Activated naive CD8-positive, alpha-beta T cell treated with anti-CD3 and anti-CD28 coated beads, Interleukin-2, amount 10 ng/mL, durations not matched to agents 7 days and 5 days (primary cell): ENCODE measurements at places on chromosomes 16 and 17.

GRCh38 chr16:11099672-11100205 lies 155.4 kb downstream of the CLEC16A start:
- peaks cover 22% of the 10 kb centered on the region for H3K36me3 ChIP-seq
- peak overlapping the region; percentile 40 for H3K4me3 ChIP-seq
- peak overlapping the region; percentile 91 for H3K27ac ChIP-seq

- no peak overlapping the region for H3K27ac ChIP-seq
- peaks cover 51% of the 10 kb centered on the region for H3K4me1 ChIP-seq
- H3K36me3 ChIP-seq = peaks cover 2% of the 10 kb centered on the region
- DNase-seq = no peak
- H3K27me3 ChIP-seq = no peaks in the 10 kb centered on the region
- H3K4me3 ChIP-seq = no peak overlapping the region
Observed at GRCh38 chr16:48619979-48620378, 10.0 kb upstream of the N4BP1 start.

GRCh38 chr17:72602517-72603419 lies 481.9 kb downstream of the SOX9 start:
- H3K4me3 ChIP-seq = no peak overlapping the region
- no peak overlapping the region for H3K27ac ChIP-seq
- peaks cover 30% of the 10 kb centered on the region for H3K27me3 ChIP-seq
- H3K4me1 ChIP-seq = no peaks in the 10 kb centered on the region
- H3K36me3 ChIP-seq = no peaks in the 10 kb centered on the region

DNA sequence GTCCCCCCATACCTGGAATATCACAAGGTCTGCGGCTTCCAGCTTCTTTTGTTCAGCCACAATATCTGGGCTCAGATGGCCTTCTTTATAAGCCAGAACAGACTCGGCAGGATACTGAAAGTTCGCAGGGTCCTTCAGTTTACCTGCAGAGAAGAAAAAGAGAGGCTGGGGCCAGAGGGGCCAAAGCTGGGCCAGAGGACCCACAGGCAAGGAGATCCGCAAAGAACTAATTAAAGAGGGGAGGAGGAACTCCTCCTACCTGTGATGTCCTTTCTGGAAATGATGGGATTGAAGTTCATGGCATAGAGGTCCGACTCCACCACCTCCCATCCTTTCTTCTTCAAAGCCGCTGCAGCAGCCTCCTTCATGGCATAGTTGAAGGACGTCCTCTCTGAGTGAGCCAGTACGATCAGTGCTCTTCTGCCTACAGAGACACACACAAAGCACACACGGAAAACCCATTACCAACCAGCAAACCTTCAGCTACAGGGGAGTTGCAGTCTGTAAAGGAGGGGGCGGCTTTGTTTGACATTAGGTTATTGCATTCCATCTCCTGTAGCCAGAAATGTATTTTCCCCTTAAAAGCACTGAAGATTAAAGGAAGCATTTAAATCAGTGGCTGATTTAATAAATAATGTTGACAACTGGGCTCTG lies 8.1 kb downstream of the NQO1 start:
- no peak for DNase-seq
- no peaks in the 10 kb centered on the region for H3K36me3 ChIP-seq
- H3K4me3 ChIP-seq = no peak overlapping the region
- H3K4me1 ChIP-seq = peaks cover 2% of the 10 kb centered on the region
- H3K27me3 ChIP-seq = no peaks in the 10 kb centered on the region

GRCh38 chr17:17077861-17078732 lies 35.8 kb downstream of the MPRIP start:
- no peak overlapping the region for H3K27ac ChIP-seq
- H3K4me1 ChIP-seq = peaks cover 17% of the 10 kb centered on the region
- peaks cover 10% of the 10 kb centered on the region for H3K36me3 ChIP-seq
- no peaks in the 10 kb centered on the region for H3K27me3 ChIP-seq
- H3K4me3 ChIP-seq = no peak overlapping the region
- no peak for DNase-seq

DNA sequence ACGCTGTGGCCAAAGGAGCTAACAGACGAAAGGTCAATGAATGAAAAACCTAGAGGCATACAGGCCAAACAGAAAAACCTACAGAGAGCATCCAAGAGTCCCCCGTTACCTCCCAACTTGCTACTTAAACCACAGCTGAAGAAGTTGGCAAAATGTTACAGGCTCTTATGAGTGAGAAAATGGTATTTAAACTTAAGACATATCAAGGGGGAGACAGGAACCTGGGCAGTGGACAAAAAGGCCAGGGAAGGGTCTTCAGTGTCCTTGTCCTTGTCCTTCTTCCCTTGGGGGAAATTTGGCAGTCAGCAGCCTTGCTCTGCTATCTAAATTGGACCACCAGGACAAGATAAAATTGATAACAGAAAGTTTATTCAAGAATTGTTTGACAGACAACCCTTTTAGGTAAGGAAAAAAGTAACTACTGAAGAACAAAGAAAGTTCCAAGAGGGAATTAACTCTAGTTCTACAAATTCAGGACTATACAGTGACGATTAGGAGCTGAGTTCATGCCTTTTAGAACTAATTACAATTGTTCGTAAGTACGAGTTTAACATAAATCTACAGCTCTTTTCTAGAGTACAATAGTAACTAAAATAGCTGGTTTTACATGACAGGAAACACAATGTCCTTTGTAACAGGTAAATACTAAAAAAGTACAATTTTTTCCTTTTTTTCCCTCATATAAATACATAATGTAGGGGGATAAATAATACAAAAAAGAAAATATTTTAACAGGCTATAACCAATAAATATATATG lies 3.8 kb upstream of the HOXB2 start:
- peaks cover 33% of the 10 kb centered on the region for H3K4me1 ChIP-seq
- peaks cover 8% of the 10 kb centered on the region for H3K27me3 ChIP-seq
- peak overlapping the region; percentile 74 for H3K4me3 ChIP-seq
- peaks cover 13% of the 10 kb centered on the region for H3K36me3 ChIP-seq
- peak overlapping the region; percentile 84 for H3K27ac ChIP-seq

- peaks cover 7% of the 10 kb centered on the region for H3K36me3 ChIP-seq
- DNase-seq = no peak
- peak overlapping the region; percentile 93 for H3K4me3 ChIP-seq
- H3K27me3 ChIP-seq = peaks cover 2% of the 10 kb centered on the region
Observed at GRCh38 chr16:22296225-22297113, 740 bp upstream of the POLR3E start.

- no peaks in the 10 kb centered on the region for H3K36me3 ChIP-seq
- H3K27ac ChIP-seq = no peak overlapping the region
- H3K27me3 ChIP-seq = no peaks in the 10 kb centered on the region
- no peak for DNase-seq
- H3K4me1 ChIP-seq = no peaks in the 10 kb centered on the region
- H3K4me3 ChIP-seq = no peak overlapping the region
Observed at GRCh38 chr17:71313866-71314265, 807.0 kb upstream of the SOX9 start.

DNA sequence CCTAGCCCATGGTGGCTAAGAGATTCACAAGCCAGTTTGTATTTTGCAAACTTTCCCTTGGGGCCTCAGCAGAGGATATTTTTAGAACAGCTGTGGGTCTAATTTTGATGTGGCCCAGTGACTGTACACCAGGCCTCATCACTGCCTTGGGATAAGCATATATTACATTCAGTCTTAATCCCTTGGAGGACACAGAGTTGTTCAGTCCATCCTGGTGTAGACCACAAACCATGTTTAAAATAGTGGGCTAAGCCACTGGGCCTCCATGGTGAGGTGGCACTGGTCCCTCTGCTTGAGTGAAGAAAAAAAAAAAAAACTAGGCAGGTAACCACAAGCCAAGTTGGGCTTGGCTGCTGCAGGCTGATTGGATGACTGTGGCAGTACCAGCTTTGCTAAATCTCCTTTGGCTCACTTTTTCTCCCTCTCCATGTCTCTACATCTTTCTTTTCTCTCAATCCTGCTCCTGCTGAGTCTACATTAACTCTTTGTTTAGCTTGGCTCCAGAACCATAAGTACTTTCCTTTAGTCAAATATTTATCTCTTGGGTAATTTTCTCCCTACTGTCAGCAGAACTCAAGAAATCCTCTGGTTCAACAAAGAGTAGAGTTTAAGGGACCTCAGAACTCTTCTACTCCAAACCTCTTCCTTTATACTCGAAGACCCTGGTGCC lies 120.0 kb upstream of the TBX2 start:
- H3K27me3 ChIP-seq = no peaks in the 10 kb centered on the region
- no peak overlapping the region for H3K4me3 ChIP-seq
- H3K27ac ChIP-seq = no peak overlapping the region
- H3K4me1 ChIP-seq = peaks cover 19% of the 10 kb centered on the region
- peaks cover 7% of the 10 kb centered on the region for H3K36me3 ChIP-seq

DNA sequence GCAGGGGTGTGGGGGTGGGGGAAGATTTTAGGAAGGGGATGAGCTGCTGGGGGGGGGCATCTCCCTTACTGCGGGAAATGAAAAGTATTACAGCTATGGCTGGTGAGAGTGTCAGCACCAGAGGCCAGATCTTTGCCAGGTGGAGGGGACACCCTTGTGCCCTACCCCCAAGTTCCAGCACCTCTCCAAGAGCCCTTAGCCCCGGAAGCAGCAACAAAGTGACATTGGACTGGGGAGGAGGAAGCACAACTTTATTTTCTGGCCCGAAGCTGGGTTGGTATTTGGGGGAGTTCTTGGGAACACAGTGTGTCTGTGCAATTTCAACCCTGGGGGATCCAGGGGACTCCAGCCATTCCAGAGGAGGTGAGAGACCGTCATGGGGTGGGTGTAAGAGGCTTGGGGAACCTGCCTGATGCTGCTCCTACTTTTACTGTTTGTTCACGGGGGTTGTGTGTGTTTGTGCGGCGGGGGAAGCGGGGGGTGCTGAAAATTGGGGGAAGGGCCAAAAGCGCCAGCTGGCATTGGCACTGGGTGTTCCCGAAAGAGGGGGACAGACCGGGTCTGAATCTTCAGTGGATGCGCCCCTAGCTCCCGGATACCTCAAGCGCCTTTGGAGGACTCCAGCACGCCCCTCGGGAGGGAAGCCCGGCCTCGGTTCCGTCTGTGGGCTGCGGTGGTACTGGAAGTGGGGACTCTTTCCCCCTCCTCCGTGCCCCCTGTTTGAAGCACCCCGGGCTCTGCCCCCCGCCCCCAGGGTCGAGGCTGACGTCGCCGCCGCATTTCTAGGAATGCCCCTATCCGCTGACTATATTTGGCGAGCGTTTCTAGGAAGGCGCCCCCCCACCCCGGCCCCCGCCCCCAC lies 230.3 kb downstream of the MRTFB start:
- H3K4me1 ChIP-seq = peaks cover 9% of the 10 kb centered on the region
- peaks cover 24% of the 10 kb centered on the region for H3K27me3 ChIP-seq
- peak; percentile 66 for DNase-seq
- H3K4me3 ChIP-seq = peak overlapping the region; percentile 84
- H3K27ac ChIP-seq = peak overlapping the region; percentile 77

DNA sequence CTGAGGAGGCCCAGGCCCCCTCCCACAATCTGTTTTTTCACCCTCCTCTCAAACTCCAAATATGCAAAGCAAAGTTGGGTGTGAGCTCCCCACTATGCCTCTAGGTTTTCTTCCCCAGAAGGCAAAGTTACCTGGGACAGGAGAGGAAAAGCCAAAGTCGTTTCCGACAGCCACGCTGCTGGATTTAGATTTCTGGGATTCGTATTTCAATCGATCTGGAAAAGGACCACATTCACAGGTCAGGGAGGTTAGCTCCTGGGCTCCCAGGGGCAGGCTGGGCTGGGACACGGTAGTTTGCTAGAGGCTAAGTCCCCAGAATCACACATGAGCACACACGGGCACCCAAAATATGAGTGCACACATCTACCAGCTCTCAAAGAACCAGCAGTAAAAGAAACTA lies 21.3 kb upstream of the MRPS23 start:
- H3K4me1 ChIP-seq = peaks cover 33% of the 10 kb centered on the region
- no peaks in the 10 kb centered on the region for H3K36me3 ChIP-seq
- no peak overlapping the region for H3K27ac ChIP-seq
- DNase-seq = no peak
- peaks cover 25% of the 10 kb centered on the region for H3K27me3 ChIP-seq
- H3K4me3 ChIP-seq = no peak overlapping the region

- no peaks in the 10 kb centered on the region for H3K4me1 ChIP-seq
- H3K27me3 ChIP-seq = peaks cover 7% of the 10 kb centered on the region
- no peak overlapping the region for H3K4me3 ChIP-seq
- no peaks in the 10 kb centered on the region for H3K36me3 ChIP-seq
Observed at GRCh38 chr17:9071016-9071415, 49.7 kb downstream of the NTN1 start.

- H3K27me3 ChIP-seq = no peaks in the 10 kb centered on the region
- no peak overlapping the region for H3K4me3 ChIP-seq
- H3K27ac ChIP-seq = no peak overlapping the region
- H3K4me1 ChIP-seq = peaks cover 25% of the 10 kb centered on the region
Observed at GRCh38 chr16:24018485-24018884, 182.7 kb downstream of the PRKCB start.

DNA sequence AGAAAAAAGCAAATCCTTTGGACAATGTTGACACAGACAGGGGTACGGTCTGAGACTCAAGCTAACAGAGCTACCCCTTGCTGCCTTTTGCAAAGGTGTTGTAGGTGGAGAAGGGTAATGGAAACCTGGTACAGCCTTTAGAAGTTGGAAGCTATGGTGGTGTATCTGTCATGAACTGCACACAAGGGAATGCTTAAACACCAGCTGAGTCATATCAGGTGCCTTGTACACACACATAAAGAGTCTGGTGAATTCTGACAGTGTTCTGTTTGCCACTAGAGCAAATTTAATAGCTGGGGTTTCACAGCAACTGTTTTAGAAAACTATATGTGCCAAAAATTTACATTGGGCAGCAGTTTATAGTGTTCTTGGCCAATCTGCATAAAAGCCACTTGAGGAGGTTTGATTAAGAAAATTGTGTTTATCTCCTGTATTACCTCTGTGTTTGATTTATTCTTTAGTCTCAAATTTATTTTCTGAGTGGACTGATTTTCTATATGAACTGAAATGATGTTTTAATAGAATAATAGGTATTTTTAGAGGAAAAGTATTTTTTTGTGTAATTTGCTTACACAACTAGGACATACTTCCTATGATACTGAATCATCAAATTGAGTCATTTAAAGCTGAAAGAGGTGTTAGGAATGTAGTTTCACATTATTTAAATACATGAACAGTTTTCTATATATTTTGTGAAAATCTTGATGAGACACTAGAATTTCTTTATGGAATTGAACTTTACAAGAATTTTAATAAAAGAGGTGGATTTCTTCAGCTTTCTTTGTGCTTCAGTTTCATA lies 136.9 kb downstream of the MAP2K6 start:
- H3K27me3 ChIP-seq = no peaks in the 10 kb centered on the region
- H3K4me3 ChIP-seq = no peak overlapping the region
- H3K4me1 ChIP-seq = no peaks in the 10 kb centered on the region
- no peak for DNase-seq
- peaks cover 6% of the 10 kb centered on the region for H3K36me3 ChIP-seq

GRCh38 chr17:28550858-28551257 lies 1.6 kb downstream of the UNC119 start:
- H3K4me1 ChIP-seq = peaks cover 46% of the 10 kb centered on the region
- H3K27ac ChIP-seq = peak overlapping the region; percentile 92
- H3K27me3 ChIP-seq = no peaks in the 10 kb centered on the region
